Jurkat, Clone E6-1 (cell line): ENCODE measurements at places on chromosomes 16 and 17.

DNA sequence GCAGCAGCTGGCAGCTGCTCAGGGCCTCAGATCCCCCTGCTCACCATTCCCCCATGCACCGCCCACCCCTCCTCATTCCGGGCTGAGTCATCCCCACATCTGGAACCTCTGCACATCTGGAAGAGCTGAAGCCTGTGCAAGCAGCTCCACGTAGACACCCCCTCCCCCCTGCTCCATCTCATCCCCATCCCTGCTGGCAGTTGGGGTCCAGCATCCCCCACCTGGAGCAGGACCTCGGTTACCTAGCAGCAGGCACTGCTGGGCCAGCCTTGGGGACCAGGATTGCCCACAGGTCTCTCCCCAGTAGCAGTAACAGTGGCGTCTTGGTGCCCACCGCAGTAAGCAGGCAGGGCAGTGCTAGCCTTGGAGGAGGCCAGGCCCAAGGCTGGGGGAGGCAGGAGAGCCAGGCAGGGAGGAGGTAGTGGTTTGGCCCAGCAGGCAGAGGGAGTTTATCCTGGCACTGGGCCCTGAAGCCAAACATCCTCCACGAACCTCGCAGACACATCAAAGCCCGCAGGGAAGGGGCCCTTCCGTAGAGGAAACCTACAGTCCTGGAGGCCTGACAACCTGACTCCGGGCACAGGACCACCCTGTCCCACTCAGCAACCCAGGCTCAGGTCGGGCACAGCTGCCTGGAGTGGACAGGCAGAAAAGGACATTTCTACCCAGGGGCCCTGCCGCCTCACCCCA lies 7.7 kb upstream of the TMEM92 start:
- no peak for DNase-seq

- no peak for DNase-seq
These were observed 266.5 kb upstream of the PSMD7 start for GRCh38 chr16:74030000-74030706.

DNA sequence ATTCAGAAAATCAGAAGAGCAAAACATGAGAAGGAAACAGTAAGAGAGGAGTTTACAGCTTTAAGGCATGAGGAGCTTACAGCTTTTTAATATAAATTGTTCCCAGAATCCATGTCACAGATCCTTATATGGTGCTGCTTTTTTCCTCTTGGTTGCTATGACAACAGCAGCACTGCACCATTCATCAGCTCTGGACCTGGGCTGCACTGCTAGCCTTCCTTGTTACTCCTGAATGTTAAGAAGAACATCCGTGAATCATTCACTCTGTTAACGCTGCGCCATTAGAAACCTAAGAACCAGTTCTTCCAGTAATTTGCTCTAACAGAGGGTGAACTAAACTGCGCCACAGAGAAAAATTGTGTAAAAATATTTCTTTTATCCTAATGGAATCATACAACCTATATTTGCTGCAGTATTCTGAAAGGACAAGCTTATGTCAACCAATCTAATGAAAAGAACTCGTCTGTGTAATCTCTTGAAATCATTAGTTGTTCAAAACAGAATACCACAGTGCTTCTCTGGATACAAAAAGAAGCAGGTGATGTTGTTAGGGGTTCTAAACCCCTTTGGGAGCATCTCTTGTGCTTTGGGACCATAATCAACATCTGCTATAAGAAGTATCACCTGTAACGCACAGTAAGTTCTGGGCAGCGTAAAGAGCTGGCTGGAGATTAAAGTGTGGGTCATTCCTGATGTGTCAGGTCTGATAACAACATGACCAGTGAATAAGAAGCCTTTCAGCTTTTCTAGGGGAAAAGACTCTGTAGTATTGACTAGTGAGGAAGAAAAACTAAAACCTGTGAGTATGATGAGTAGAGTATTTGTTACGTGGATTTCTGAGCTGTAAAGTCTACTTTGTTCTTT lies 151.2 kb downstream of the TANC2 start:
- DNase-seq = no peak

GRCh38 chr16:56298948-56299596 lies 107.8 kb downstream of the GNAO1 start:
- DNase-seq = no peak

GRCh38 chr17:54153423-54153822 lies 330.7 kb downstream of the KIF2B start:
- DNase-seq = no peak

GRCh38 chr16:11681556-11681955 lies 13.3 kb downstream of the SNN start:
- DNase-seq = no peak

DNA sequence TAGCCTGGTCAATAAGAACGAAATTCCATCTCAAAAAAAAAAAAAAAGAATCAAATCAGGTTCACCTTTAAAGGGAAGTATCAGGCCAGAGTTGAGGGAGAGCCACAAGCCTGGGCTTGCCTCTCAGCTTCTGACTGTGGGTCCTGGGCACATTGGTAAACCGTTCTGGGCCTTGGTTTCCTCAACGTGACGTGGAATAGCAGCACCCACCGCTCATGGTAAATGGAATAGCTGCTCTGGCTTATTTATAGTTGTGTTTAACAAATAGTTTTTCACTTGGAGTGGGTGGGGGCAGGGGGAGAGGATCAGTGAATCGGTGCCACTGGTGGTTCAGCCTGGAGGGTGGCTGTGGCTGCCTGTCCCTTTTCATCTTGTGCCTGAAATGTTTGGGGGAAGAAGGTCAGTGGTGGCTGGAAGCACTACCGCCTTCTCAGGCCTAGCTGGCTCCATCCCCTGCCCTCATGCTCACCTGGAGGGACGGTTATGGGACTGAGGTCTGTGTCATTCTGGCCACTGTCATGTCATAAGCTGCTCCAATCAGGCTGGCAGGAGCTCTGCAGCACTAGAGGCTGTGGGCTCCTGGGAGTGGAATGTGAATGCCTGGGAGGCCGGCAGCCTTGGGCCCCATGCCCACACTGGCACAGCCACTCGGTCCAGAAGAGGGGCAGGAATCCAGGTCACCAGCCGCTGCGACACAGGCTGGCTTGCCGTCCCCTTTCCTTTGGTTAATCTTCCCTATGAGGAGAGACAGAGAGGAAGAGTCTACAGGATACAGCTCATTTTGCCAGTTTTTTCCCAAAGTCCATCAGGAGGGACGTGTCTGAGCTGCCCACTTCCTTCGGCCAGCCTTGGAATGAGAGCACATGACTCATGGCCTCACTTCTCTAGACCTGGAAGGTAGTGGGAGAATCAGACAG lies 27.0 kb downstream of the CCR7 start:
- DNase-seq = no peak

- peak; percentile 66 for DNase-seq
These were observed 21.9 kb upstream of the EIF1 start for GRCh38 chr17:41666708-41667279.

DNA sequence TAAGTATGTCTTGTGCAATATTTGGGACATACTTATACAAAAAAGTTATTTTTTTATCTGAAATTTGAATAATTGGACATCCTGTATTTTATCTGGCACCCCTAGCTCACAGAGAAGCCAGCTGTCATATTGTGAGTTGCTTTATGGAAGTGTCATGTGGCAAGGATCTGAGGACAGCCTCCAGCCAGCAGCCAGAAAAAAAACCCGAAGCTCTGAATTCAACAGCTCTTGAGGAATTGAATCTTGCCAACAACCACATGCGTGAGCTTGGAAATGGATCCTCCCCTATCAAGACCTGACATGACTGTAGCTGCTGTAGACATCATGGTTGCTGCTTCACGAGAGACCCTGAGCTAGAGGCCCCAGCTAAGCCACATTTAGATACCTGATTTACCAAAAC lies 187.2 kb upstream of the SHISA6 start:
- no peak for DNase-seq

DNA sequence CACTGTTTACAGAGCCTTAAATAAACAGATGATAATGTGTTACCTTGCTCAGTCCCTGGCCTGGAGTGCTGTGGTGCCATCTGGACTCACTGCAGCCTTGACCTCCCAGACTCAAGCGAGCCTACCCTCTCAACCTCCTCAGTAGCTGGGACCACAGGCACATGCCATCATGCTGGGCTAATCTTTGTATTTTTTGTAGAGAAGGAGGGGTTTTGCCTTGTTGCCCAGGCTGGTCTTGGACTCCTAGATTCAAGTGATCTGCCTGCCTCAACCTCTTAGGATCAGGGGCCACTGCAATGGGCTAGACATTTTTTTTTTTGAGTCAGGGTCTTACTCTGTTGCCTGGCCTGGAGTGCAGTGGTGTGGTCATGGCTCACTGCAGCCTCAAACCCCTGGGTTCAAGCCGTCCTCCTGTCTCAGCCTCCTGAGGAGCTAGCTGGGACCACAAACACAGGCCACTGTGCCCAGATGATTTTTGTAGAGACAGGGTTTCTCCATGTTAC lies 5.0 kb upstream of the NAGLU start:
- DNase-seq = no peak

DNA sequence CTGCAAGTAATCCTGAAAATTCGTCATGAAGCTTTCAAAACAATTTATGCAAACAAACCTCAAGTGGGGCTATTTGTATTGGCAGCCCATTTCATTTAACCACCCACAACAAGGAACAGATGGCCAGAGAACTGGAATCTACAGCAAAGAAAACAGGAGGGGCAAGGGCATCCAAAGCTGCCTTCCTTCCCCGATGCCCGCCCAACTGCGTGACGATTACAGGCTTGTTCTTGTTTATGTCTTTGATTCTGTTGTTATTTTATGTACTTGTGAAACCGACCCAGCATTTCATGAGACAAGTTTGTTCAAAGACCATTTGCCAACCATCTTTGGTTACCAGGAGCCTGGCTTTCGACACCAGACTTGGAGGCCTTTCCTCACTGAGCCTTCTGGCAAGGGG lies 59.1 kb upstream of the IRX6 start:
- DNase-seq = no peak

DNA sequence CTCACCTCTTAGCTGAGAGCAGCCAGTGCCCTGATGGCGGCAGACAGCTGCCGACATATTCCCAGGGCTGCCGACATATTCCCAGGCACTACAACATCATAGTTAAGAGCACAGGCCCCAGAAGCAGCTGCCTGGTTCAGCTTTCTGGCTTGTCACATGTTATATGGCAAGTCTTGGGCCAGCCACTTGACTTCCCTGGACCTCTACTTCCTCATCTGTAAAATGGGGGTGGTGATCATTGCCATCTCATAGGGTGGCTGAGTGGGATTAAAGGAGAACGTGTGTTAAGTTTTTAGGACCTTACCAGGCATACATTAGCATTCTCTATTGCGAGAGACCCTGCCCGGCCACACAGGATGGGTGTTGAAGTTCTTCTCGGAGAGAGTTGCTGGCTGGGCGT lies 19.1 kb downstream of the CDIPT start:
- no peak for DNase-seq

DNA sequence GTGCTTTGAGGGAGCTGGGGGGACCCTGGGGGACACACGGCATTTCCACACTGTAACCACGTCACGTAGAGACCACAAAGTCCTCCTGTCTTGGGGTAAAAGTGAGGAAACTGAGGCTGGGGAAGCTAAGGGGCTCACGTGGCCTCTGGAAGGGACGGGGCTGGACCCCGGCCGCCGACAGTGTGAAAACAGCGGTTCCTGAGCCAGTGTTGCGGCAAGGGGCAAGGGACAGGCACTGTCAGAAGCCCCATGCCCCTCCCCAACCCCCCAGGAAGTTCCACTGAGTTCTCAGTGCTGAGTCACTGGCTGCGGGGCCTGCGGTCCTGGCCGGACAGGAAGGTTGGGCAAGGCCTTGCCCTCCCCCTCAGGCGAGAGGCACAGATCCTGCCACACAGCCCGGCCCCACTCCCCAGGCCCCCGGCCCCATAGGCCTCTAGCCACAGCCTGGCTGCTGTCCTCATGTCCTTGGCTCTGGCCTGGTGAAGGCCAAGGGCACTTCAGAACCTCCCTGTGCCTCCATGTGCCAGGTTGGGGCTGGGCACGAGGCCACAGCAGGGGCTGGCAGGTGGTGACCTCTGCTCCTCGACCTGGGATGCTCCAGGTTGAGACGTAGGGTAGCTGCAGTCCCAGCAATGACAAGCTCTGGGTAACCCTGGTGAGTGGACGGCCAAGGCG lies 5.0 kb upstream of the CCDC57 start:
- no peak for DNase-seq

DNA sequence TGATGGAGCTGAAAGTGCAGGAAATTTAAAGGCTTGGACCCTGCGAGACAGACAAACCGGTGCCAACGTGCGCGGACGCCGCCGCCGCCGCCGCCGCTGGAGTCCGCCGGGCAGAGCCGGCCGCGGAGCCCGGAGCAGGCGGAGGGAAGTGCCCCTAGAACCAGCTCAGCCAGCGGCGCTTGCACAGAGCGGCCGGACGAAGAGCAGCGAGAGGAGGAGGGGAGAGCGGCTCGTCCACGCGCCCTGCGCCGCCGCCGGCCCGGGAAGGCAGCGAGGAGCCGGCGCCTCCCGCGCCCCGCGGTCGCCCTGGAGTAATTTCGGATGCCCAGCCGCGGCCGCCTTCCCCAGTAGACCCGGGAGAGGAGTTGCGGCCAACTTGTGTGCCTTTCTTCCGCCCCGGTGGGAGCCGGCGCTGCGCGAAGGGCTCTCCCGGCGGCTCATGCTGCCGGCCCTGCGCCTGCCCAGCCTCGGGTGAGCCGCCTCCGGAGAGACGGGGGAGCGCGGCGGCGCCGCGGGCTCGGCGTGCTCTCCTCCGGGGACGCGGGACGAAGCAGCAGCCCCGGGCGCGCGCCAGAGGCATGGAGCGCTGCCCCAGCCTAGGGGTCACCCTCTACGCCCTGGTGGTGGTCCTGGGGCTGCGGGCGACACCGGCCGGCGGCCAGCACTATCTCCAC lies at the start of gene NOG:
TSS of gene NOG (plus strand) at position 54 of the 674 bp plus-strand sequence. CDS start at position 579, 525 bp downstream.
- DNase-seq = no peak

DNA sequence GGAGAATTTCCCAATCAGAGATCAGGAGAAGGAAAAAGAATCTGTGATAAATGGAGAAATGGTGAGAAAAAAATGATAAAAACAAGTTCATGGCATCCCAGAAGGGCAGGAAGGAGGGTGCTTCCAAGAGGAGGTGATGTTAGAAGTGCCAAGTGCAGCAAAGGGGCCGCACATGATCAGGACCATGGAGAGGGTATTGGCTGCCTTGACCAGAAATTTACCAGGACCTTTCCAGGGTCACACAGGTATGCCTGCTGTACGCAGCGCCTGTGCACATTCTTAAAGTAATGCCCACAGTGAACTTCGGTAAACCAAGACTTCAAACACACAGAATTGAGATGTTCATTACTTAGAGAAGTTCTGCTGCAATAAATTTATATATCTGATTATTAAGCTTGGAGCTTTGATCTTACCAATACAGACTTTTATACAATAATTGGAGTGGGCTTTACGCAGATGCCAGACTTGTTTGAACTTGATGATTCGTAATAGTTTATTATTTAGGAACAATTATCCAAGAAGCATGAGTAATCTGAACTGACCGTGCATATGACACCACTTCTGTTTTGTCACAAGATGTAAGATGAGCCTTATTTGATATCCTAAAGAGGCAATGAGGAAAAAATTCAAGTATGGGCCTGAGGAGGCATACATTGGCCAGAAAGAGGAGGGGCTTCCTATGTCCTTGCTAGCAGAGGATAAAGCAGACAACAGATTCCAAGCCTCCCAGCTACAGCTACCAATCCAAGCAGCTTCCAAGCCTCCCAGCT lies 2.2 kb upstream of the KRT33A start:
- DNase-seq = no peak

- no peak for DNase-seq
These were observed 24.7 kb downstream of the DNAJC7 start for GRCh38 chr17:41992576-41992975.
